ENCODE measurements at places on chromosomes 2 and 18. TPM values are rescaled to one million over a fixed set of nuclear protein-coding genes. Genes with fewer than 3 reads are reported as not detected.

DNA sequence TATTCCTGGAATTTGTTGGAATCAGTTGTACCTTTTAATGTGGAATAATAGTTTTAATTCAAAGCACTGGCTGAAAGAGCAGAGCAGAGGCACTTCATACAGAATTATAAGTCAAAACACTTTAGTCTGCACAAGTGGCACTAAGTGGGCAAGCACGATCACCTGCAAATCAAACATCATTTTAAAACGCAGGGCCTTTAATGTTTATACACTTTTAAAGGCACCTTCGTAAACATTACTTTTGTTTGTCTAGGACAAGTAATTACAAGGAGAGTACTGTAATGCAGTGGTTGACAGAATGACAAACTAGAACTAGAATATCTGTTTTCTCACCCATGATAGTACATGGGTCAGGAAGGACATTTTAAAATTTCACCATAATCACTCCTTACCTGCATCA, 36.4 kb downstream of the LANCL1 start:
- no peaks in the 10 kb centered on the region for H3K36me3 ChIP-seq
- no peaks in the 10 kb centered on the region for H3K27me3 ChIP-seq
- peaks cover 1% of the 10 kb centered on the region for H3K4me1 ChIP-seq
- DNase-seq = no peak

DNA sequence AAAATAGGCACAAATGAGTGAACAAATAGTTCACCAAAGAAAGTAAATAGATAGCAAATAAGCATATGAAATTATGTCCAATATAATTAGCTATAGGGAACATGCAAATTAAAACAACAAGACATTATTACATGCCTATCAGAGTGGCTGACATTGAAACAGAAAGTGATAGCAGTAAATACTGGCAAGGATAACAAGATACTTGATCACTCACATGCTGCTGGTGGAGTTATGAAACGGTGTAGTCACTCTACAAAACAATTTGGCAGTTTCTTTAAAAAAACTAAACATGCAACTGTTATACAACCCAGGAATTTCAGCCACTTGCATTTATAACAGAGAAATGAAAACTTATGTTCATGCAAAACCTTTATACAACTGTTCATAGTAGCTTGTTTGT, 439.2 kb upstream of the ACVR2A start:
- H3K4me3 ChIP-seq = no peak overlapping the region
- H3K4me1 ChIP-seq = no peaks in the 10 kb centered on the region
- no peaks in the 10 kb centered on the region for H3K27me3 ChIP-seq
- no peak for DNase-seq
- no peaks in the 10 kb centered on the region for H3K36me3 ChIP-seq

GRCh38 chr2:68309426-68309825, 10.3 kb downstream of the CNRIP1 start:
- no peaks in the 10 kb centered on the region for H3K4me1 ChIP-seq
- H3K27me3 ChIP-seq = no peaks in the 10 kb centered on the region
- DNase-seq = no peak
- H3K27ac ChIP-seq = no peak overlapping the region
- H3K36me3 ChIP-seq = no peaks in the 10 kb centered on the region
- H3K4me3 ChIP-seq = no peak overlapping the region

DNA sequence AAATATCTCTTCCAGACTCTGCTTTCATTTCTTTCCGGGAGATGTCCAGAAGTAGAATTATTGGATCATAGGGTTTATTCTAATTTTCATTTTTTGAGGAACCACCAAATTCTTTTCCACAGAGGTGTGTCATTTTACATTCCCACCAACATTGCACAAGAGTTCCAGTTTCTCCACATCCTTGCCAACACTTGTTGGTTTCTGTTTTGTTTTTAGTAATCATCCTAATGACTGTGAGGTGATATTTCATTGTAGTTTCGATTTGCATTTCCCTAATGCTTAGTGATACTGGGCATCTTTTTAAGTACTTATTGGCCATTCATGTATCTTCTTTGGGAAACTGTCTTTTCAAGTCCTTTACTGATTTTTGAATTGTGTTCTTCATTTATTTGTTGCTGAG, 513.1 kb downstream of the PARD3B start:
- no peak overlapping the region for H3K27ac ChIP-seq
- DNase-seq = no peak
- peaks cover under 1% of the 10 kb centered on the region for H3K4me1 ChIP-seq
- H3K27me3 ChIP-seq = no peaks in the 10 kb centered on the region
- no peak overlapping the region for H3K4me3 ChIP-seq

GRCh38 chr2:218363736-218364135, 7.1 kb downstream of the CATIP start:
- H3K27ac ChIP-seq = no peak overlapping the region
- no peak overlapping the region for H3K4me3 ChIP-seq
- no peaks in the 10 kb centered on the region for H3K27me3 ChIP-seq
- no peaks in the 10 kb centered on the region for H3K36me3 ChIP-seq
- H3K4me1 ChIP-seq = peaks cover 4% of the 10 kb centered on the region
- DNase-seq = no peak

GRCh38 chr18:62506495-62507143, 16.2 kb upstream of the ZCCHC2 start:
- no peak overlapping the region for H3K27ac ChIP-seq
- H3K4me1 ChIP-seq = peaks cover 4% of the 10 kb centered on the region
- peak overlapping the region; percentile 28 for H3K4me3 ChIP-seq
- no peaks in the 10 kb centered on the region for H3K27me3 ChIP-seq

DNA sequence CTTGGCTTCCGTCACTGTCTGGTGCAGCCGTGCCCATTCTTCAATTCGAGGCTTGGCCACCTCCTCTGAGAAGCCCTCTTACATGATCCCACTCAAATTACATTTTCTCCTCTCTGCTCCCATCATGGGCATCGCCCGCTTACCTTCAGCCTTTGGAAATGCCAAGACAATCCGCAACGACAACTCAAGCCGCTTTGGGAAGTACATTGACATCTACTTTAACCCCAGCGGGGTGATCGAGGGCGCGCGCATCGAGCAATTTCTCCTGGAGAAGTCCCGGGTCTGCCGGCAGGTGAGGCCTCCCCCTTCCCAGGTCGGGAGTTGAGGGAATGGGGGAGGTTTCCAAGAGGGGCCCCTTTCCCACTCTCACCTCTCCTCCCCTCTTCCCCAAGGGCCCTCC, 38.3 kb downstream of the MYO7B start:
- no peak overlapping the region for H3K27ac ChIP-seq
- no peaks in the 10 kb centered on the region for H3K36me3 ChIP-seq
- no peak overlapping the region for H3K4me3 ChIP-seq
- H3K4me1 ChIP-seq = peaks cover 5% of the 10 kb centered on the region
- DNase-seq = no peak

- peak; percentile 12 for DNase-seq
- no peak overlapping the region for H3K27ac ChIP-seq
- no peak overlapping the region for H3K4me3 ChIP-seq
- no peaks in the 10 kb centered on the region for H3K27me3 ChIP-seq
- no peaks in the 10 kb centered on the region for H3K36me3 ChIP-seq
Observed at GRCh38 chr2:233816334-233816733, 38.0 kb downstream of the HJURP start.

DNA sequence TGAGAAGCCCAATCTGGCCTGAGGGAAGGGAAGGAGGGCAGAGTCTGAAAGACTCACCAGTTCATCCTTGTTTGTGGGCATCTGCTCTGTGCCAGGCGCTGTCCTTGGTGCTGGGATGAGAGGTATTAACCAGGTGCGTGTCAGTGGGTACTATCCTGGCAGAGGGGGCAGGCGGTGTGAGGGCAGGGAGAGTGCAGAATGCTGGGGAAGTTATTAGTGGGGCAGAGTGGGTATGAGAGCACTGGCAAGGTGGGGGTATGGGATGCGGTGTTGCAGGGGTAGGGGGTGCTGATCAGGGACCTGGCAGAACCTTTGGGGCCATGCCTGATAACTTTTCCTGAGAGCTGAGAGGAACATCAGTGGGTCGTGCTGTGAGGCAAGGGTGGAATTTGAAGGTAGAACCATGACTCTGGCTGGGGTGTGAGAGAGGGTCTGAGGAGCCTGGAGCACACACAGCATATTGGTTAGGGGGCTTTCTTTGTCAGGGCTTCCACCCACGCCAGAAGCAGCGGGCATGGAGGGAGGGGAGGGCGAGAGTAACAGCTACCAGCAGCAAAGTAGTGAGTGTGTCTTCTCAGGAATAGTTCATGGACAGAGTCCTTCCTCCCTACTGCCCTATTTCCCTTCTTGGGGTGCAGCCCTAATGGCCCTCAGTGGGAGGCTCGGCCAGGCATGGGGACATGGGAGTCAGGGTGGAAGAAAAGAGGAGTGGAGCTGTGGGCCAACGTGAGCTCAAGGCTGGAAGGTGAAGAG, 290.7 kb downstream of the CYP26B1 start:
- no peak overlapping the region for H3K4me3 ChIP-seq
- no peaks in the 10 kb centered on the region for H3K4me1 ChIP-seq
- H3K27me3 ChIP-seq = no peaks in the 10 kb centered on the region
- no peaks in the 10 kb centered on the region for H3K36me3 ChIP-seq

DNA sequence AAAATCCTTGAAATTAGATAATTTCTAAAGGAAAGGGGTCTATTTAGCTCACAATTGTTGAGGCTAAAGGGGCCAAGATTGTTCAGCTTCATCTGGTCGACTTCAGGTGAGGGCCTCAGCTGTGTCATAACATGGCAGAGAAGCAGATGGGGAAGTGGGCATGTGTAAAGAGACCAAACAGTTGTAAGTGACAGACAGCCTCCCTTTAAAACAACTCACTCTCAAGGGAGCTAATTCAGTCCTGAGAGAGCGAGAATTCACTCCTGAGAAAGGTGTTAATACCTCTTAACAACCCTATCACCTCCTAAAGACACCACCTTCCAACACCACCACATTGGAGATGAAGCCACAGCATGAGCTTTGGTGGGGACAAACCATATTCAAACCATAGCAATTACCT, 62.4 kb downstream of the KCMF1 start:
- H3K27me3 ChIP-seq = no peaks in the 10 kb centered on the region
- no peak overlapping the region for H3K4me3 ChIP-seq
- no peaks in the 10 kb centered on the region for H3K4me1 ChIP-seq
- no peak for DNase-seq
- H3K36me3 ChIP-seq = no peaks in the 10 kb centered on the region

DNA sequence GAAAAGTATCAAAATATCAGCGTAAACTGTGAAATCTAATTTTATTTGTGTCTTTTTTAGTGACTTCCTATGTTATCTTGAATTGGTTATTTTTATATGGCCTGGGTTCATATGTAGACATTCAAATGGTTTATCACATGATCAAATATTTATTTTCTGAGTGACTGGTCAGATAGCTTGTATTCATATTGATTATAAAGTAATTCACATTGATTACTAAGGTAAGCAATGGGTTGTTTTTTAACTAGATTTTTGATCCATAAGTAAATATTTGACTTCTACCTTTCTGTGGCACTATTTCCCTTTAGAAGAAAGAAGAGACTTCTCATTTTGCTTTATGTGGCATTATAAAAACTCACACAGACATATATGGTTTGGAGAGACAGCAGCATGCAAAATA, 260.5 kb downstream of the TCF4 start:
- no peaks in the 10 kb centered on the region for H3K36me3 ChIP-seq
- H3K27me3 ChIP-seq = no peaks in the 10 kb centered on the region
- H3K4me1 ChIP-seq = peaks cover 6% of the 10 kb centered on the region
- DNase-seq = no peak

DNA sequence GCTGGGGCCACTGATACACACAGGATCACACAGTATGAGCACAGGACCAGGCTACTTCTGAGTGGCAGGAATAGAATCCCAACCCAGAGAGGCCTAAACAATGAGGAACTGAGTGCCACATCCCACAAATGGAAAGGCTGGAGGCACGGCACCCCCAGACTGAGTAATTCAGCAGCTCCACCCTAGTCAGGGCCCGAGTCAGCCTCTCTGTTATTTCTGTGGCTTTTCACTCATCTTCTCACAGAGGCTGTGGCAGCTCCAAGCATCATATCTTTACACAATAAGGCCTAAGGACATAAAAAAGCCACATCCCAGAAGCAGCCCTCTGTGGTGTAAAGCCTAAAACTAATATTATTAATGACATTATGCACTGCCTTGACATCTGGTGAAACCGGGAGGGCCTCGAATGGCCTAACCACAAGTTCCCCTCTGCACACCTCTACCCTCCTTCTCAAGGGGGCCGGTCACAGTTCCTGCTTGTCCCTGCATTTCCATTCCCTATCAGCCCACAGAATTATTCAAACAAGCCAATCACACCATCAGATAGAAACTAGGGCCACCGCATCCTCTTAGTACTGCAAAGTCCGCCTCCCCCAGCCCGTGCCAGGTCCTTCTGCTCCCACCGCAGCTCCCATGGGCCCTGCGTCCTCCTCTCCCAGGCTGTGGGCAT, 12.5 kb upstream of the MAL start:
- H3K36me3 ChIP-seq = no peaks in the 10 kb centered on the region
- no peak overlapping the region for H3K27ac ChIP-seq
- no peak for DNase-seq

- H3K4me3 ChIP-seq = no peak overlapping the region
- no peaks in the 10 kb centered on the region for H3K27me3 ChIP-seq
- no peak for DNase-seq
- H3K4me1 ChIP-seq = no peaks in the 10 kb centered on the region
- no peaks in the 10 kb centered on the region for H3K36me3 ChIP-seq
Observed at GRCh38 chr2:203813684-203814083, 53.9 kb upstream of the CTLA4 start.

DNA sequence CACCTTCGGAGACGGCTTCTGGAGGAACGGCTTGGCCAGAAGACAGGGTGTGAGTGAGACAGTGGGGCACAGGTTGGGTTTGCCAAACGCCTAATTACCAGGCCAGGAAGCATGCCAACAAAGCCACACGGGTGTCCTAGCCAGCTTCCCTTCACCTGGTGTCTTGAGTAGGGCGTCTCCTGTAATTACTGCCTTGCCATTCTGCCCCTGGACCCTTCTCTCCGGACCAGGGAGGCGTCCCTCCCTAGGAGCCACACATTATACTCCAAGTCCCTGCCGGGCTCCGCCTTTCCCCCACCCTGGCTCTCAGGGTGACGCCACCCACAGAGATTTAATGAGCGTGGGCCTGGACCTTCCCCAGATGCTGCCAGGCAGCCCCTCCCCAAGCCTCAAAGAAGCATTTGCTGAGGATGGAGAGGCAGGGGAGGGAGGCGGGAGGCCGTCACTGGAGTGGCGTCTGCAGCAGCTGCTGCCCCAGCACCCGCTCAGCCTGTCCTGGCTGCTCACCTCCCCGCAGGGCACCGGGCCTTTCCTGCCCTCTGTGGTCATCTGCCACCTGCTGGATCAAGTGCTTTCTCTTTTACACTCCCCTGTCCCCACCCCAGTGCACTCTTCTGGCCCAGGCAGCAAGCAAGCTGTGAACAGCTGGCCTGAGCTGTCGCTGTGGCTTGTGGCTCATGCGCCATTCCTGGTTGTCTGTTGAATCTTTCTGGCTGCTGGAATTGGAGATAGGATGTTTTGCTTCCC, 20.7 kb downstream of the FOSL2 start:
- H3K36me3 ChIP-seq = peaks cover 3% of the 10 kb centered on the region
- H3K27ac ChIP-seq = no peak overlapping the region
- no peaks in the 10 kb centered on the region for H3K27me3 ChIP-seq
- no peak overlapping the region for H3K4me3 ChIP-seq
- DNase-seq = no peak
- H3K4me1 ChIP-seq = no peaks in the 10 kb centered on the region

Gene BOD1L2
- not detected for total RNA-seq

Gene ST6GAL2
- total RNA-seq = 0.95 TPM

Gene CGREF1
- 23.9 TPM for total RNA-seq

Gene FAM117B
- total RNA-seq = 9.8 TPM

Gene L3MBTL4
- total RNA-seq = 14.5 TPM

Gene IL1RL1
- total RNA-seq = 0.36 TPM
